ENCODE measurements at places on chromosomes 16 and 17.

DNA sequence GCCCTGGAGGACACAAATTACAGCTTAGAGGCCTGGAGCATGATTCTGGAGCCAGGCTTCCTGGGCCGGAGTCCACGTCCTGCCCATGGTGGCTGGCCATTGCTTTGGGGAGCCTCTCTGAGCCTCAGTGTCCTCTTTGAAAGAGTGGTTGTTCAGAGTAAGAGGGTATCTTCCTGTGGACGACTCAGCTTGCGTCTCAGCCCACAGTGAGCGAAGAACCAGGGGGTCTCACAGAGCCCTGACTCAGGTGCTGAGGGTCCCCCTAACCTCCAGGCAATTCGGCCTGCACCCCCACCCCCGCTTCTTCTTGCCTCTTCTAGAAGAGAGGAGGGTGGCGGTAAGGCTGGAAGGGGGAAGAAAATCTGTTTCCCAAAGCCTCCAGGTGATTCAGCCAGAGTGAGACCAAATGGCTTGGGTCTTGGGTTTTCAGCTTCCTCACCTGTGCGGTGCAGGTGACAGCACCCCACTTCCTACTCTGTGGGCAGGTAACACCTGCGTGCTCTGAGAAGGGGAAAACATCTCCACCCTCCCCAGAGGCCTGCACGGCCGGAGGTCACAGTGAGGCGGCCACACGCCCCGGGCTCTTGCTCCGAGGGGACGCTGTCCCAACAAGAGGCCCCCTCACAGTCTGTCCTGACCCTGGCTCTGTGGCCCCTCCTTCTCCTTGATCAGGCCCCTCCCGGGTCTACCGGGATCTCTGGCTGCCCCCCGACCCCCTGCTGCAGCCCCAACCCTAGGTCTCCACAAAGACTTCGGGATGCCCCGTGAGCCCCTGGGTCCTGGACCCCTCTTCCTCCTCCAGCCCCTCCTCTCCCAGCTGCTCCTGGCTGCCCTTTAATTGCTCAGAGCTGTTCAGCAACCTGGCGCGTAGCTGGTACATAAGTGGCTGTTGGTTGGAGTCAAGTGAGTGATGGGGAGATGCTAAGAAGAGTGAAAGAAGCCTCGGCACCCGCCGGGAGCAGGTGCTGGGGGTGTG, 119.2 kb downstream of the METRNL start:
- DNase-seq, result no peak

- no peak for DNase-seq
Observed at GRCh38 chr16:71474864-71475263, 12.8 kb upstream of the ZNF23 start.

DNA sequence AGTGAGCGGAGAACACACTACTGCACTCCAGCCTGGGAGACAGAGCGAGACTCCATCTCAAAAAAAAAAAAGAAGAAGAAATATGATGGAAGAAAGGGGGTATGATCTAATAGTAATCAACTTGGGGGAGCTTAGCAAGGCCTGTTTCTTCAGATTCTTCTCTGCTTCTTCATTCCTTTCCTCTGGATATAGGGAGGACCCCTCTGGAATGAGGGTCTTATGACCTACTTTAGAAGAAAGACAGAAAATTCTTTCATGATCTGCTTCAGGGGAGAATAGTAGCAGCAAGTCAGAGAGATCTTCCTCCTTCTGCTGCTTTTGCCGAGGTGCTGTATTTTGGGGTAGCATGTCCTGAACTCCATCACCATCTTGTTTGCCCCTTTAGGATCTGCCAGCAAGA, 44.9 kb upstream of the ETV4 start:
- no peak for DNase-seq

- DNase-seq, result no peak
Observed at GRCh38 chr17:17684906-17685774, 3.9 kb downstream of the RAI1 start.

GRCh38 chr17:75626496-75627038, 6.7 kb upstream of the SMIM5 start:
- DNase-seq, result no peak

GRCh38 chr16:67736858-67737257, 17.7 kb upstream of the GFOD2 start:
- no peak for DNase-seq

- no peak for DNase-seq
Observed at GRCh38 chr16:84754956-84755672, 55.3 kb downstream of the USP10 start.

DNA sequence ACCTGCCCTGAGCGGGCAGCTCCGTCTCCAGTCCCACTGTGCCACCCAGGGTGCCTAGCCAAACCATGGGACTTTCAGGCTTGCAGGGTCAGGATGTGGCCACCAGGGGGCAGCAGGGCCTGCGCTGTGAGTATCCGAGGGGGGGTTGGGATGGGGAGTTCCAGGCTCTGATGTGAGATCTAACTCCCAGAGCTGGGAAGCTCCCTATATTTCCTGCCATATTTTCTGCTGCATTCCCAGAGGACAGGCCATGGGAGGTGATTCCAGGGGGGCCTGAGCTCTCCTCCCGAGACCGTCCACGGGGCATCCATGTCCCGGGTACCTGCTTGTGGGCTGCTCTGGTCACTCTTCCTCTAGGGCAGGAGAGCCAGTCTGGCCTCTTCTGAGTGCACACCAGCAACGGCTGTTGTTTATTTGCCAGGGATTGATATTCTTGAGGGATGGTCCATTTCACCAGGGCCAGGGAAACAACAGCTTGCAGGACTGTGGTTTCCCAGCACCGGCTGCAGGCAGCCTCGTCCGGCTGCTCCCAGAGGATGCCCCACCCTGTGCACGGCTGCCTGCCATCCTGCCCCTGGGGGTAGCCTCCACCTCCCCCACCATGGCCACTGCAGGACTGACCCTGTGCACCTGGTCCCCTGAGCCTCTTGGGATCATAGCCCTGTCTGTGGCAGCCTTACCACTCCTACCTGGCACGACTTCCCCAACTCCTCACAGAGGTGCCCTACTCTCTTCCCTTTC, 1.2 kb downstream of the GPR142 start:
- no peak for DNase-seq

GRCh38 chr17:68320311-68320865, 29.1 kb downstream of the ARSG start:
- no peak for DNase-seq

DNA sequence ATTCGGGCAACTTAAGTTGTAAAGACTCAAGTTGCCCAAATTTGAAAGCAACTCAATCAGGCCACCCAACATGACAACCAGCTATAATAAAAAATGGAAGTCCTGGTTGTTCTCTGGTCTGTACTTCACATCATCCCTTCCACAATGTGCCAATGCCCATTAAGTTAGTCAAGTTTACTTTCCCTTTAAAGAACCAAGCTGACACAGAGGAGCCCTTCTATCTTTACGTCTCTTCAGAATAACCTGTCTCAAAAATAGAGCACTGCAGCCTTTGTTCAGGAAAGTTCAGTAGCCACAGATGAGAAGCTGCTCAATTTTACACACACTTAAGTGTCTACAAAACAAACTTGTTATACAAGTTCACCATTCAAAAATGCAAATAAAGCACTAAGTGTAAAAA, 75.1 kb upstream of the C17orf78 start:
- no peak for DNase-seq

- DNase-seq, result no peak
Observed at GRCh38 chr17:61805399-61805798, 57.9 kb downstream of the BRIP1 start.

- DNase-seq, result no peak
Observed at GRCh38 chr17:19904924-19905323, 37.2 kb upstream of the ULK2 start.

GRCh38 chr17:1107777-1108477, 71.9 kb downstream of the ABR start:
- peak; percentile 87 for DNase-seq

GRCh38 chr16:80932708-80933095, 74.0 kb downstream of the CMC2 start:
- peak; percentile 91 for DNase-seq

GRCh38 chr17:58280480-58281217, at the start of gene MPO:
MPO (minus strand) TSS chr17:58280935; CDS start chr17:58280758, 177 bp downstream.
- no peak for DNase-seq

- no peak for DNase-seq
Observed at GRCh38 chr17:56834380-56835263, 671 bp downstream of the DGKE start.

- no peak for DNase-seq
Observed at GRCh38 chr16:70696952-70697593, 11.2 kb upstream of the MTSS2 start.

GRCh38 chr16:87949071-87949744, 2.0 kb upstream of the BANP start:
- no peak for DNase-seq

DNA sequence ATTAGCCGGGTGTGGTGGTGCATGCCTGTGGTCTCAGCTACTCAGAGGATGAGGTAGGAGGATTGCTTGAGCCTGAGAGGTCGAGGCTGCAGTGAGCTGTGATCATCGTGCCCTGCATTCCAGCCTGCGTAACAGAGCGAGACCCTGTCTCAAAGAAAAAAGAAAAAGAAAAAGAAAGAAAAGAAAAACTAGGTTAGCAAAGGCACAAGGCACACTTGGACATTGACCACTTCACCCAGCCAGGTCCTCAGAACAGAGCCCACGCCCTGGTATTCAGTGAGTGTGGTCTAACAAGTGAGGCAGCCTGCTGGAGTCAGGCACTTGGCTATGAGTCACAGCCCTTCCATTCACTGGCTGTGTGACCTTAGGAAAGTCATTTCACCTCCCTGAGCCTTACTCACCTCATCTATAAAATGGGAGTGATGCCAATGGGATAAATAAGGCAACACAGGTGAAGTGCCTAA, 10.4 kb downstream of the MILR1 start:
- DNase-seq, result no peak

- DNase-seq, result no peak
Observed at GRCh38 chr17:41962768-41963434, 3.7 kb upstream of the CNP start.
